Stimulated activated CD4-positive, alpha-beta T cell treated with anti-CD3 and anti-CD28 coated beads, Interleukin-1b, Interleukin-23, amount 100 ng/mL, for 1 hour (primary cell): ENCODE measurements at places on chromosomes 2 and 18.

GRCh38 chr2:66694087-66694860, 259.3 kb downstream of the MEIS1 start:
- DNase-seq: no peak

DNA sequence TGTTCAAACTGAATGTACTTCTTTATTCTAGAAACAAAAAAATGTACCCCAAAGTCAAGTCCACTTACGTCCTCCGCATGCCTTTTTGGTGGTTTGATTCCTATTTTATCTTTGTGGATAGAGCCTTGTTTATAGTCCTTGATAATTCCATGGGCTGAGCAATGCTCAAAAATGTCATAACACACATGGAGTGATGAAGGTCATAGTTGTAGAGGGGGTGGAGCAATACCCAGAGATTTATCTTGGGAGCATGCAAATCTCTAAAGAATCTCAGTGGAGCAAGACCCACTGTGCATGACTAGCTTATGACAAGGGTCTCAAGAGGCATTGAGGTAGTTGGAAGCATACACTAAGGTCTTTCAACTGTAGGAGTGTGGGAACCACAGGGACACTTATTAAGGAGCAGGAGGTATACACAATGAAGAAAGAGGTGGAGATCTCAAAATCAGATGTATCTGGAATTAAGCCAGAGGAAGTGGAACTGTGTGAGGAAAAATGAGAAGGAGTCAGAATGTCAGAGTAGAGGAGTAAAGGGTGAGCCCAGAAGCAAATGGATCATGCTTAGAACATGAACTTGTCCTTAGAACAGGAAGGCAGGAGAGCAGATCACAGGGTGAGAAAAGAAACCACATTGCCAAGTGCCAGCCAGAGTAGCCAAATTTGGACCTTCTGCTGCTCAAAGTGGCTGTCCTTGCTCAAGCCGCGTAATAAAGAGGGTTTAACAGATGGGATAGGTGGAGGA, 68.1 kb upstream of the STK39 start:
- no peak for DNase-seq

- DNase-seq: no peak
Observed at GRCh38 chr18:56175330-56176001, 462.9 kb downstream of the TXNL1 start.

DNA sequence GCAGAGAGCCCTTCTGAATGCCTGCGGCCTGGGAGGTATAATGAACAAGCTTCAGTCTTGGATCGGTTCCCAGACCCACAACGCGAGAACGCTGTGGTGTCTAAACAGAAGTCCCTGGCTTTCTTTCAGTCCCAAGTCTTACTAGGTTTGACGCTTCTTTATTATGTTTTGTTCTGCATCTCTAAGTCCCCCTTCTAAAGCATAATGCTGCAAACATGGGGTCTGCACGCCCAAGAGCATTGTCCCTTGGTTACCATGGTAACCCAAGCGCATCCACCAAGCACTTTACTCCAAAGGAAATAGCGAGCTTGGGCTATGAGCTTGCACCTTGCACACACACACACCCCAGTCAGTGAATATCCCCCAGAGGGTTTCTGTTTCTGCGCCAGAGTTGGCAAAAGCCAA, 193.7 kb downstream of the INO80D start:
- no peak for DNase-seq

DNA sequence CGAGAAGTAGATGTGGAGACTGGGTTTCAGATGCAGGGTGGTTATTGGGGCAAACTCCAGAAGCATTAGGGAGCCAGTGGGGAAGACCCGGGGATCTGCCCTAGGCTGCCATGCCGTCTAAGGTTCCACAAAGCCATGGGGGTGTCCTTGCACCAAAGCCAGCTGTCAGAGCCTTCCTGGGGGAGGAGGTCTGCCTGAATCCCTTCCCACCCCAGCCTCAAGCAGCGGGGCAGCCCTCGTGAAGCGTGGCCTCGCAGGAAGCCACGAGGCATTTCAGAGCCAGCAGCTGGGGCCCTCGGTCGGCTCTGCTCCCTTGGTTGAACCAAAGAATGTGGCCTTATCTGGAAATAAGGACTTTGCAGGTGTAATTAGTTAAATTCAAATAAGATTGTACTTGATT, 51.2 kb upstream of the UBE2F start:
- DNase-seq: no peak

DNA sequence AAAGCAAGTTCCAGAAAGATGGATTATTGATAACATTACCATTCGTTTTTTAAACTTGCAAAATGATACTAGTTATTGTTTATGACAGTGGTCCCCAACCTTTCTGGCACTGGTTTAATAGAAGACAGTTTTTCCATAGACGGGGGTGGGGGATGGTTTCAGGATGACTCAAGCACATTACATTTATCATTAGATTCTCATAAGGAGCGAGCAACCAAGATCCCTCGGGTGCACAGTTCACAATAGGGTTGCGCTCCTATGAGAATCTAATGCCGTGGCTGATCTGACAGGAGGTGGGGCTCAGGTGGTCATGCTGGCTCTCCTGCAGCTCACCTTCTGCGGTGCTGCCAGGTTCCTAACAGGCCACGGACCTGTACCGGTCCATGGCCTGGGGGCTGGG, 86.2 kb downstream of the BCL2 start:
- no peak for DNase-seq

DNA sequence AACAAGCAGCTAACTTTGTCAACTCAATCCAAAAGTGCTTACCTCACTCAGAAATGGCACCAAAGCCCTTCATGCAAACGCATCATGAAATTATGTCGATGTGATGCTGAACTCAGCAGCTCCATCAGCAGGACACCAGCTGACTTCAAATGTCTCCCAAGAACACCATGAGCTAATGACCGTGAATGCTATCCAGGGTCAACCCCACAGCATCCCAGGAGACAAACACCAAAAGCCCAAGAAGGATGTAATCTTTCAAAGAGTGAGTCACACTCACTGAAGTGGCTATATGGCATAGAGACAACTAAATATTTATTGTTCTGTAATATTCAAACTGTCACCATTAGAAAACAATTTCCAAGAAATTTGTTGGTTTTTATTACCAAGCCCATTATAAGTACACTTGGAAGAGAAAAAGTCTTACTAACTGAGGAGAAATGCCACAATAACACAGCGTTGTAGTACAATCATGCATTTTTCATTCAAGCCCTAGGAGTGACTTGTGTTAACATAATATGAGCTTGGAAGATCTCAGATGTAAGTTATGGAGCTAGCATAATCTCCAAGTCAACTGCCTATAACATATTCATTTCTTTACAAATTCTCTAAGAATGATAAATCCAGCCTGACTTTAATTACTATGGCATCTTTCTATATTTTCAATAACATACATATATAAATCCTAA, 165.0 kb upstream of the CCDC68 start:
- no peak for DNase-seq

GRCh38 chr18:56130481-56130880, 507.9 kb downstream of the TXNL1 start:
- no peak for DNase-seq

DNA sequence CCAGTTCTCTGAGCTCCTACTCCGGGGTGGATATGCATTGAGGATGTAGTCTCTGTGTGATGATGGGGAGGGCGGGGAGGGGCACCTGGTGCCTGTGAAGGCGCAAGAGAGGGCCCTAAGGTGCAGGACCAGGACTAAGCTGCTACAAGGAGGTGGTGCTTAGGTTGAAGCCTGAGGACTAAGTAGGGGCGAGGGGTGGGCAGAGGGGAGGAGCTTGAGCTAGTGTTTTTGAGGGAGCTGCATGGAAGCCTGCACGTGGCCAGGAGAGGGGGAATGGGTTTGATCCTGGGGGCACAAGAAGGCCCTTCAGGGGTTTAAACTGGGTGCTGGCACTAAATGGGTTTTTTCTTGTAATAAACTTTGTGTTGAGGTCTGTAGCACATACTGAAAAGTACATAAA, 105.0 kb downstream of the UGGT1 start:
- no peak for DNase-seq

- peak; percentile 5 for DNase-seq
Observed at GRCh38 chr2:227106845-227107759, 56.9 kb downstream of the COL4A4 start.

DNA sequence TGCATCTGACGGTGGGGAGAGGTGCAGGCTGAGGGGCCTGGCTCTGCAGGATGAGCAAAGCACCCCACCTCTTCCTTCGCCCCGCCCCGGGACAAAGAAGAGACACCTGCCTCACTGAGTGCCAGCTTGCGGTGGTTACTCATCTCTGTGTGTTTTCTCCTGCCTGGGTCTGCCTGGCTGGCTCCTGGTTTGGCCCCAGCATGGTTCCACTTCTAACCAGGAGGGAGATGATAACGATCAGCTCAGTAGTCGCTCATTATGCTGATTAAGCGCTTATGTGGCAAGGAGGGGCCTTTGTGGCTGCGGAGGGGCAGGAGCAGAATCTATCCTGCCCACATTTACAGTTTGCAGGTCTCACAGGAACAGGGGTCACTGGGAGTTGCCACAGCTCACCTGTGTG, 68.7 kb upstream of the EDAR start:
- DNase-seq: no peak

DNA sequence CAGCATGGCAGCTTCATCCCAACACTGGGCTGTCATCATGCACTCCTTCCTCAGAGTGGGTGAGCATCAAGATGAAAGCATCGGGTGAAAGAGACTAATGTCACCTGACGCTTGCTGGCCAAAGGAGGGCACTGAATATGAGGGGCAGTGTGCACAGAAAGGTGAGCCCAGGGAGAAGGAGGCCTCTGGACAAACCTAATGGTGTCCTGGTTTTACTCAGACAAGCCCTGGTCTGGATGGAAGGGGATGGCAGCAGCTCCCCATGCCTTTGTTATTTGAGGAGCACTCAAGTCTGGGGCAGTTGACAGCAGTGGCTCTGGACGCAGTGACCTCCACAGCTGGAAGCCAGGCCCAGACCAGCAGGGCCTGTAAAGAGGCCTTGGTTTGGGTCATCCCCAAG, 209.7 kb downstream of the SMAD2 start:
- no peak for DNase-seq

DNA sequence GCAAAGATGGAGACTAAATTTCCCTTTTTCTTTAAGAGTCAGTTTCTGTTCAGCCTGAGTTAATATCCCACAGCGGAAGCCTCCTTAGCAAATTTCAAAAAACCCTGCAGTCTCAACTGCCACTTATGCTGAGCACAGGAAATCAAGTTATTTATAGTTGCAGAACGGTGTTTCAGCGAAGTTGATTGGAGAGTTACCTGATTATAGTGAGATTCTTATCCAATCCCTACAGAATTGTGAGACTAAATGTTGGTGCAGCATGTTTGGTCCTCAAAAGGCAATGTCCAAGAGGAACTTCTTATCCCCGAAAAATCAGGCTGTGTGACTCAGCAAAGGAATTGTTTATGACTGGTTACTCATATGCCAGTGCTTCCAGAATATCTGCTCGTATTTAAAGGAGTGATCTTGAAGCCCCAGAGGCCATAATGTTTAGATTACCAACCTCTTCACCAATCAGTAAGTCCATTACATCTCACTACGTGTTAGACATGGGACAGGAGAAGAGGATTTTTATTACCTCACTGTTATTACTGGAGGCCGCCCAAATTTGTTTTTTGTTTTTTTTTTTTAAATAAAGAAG, 67.9 kb downstream of the LRRFIP1 start:
- DNase-seq: no peak

DNA sequence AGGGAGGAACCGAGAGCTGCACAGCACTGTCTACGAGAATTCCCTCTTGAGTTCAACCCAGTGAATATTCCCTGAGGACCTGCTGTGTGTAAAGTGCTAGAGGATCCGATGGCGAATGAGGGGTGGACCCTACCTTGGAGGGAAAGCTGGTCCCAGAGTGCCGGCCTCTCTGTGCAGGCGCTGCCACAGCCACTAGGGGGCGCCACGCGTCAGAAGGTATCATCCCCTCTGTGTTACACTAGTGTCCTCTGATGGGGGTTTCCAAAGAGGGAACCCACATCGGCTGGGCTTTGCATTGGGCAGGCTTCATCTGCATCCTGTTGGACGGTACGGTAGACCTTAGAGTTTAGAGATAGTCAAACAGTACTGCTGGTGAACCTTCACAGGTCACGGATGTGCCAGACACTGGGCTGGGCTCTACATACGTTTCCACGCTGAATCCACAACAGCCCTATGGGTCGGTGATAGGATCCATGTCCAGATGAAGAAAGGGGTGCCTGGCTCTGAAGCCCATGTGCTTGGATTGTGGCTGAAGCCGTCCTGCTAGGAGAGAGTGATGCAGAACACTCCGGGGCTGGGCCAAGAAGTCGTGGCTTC, 39.0 kb downstream of the COA5 start:
- peak; percentile 59 for DNase-seq

GRCh38 chr2:134425724-134426496, 172.0 kb downstream of the MGAT5 start:
- DNase-seq: no peak

GRCh38 chr2:200399046-200399445, 92.6 kb downstream of the SPATS2L start:
- DNase-seq: no peak

DNA sequence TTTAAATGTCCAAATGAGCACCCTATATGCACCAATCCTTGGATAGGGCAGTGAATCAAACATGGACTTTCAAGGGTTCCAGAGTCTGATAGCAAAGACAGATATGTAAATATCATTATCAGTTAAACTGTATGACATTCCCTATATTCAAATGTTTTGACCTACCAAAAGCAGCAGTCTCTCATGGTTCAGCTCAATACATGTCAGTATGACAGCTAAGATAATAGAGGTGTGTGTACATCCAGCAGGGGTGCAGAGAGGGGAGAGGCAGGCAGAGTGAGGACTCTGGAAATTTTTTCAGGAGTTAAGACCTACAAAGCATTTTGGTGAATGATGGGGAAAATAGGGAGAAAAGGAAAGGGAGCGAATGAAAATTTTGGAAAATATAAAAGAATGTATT, 106.3 kb downstream of the MYO3B start:
- DNase-seq: no peak

DNA sequence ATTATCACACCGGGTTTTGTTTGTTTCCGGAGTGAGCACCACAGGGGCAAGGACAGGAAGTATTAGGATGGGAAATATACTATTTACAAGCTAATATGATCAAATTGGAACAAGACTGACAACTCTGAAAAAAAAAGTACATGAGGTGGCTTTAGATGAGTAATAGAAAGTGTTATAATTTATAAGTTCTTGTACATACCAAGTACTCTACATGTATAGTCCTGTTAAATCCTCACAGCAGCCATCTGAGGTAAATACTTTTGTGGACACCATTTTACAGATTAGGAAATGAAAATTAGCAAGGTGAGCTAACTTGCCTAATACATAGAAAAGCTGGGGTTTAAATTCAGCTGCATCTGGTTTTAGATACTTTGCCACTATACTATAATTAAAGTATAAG, 11.2 kb downstream of the FAP start:
- DNase-seq: no peak
